Panc1 (cell line): ENCODE measurements at places on chromosomes 2 and 18.
A peak's percentile ranks its signal among the peaks of the same experiment; 100 is the strongest.

GRCh38 chr18:31493941-31494340, 4.0 kb upstream of the DSG2 start:
- DNase-seq: no peak

DNA sequence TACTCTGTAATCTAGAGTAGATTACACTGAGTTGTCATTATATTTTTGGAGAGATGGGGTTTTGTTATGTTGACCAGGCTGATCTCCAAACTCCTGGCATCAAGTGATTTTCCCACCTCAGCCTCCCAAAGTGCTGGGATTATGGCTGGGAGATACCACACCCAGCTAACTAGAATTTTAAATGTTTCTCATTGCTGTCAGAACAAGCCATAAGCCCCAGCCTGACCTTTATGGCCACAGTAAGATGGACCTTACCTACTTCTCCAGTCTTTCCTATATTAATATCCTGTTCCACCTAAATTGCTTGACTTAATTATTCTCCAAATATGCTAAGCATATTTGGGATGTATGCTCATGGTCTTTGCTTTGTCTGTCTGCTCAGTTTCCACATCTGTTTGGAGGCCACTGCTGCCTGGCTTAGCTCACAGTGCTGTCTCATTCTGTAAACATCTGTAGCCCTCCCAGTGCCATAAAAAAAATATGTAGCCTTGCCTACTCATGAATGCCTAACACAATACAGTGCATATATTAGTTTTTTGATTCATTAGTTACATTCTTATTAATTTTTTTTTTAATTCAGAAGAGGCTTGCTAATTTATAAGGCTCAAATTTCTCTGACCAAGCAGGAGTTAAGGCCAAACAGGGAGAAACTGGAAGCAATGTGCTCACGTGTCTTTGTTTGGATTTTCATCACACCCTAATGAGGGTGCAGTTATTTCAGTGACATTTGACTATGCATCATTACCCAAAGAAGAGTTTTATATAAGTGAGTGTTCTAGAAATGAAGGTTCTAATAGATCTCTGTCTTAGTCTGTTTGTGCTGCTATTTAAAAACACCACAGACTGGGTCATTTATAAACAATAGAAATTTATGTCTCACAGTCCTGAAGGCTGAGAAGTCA, 45.3 kb upstream of the PSME4 start:
- peak; percentile 64 for DNase-seq

DNA sequence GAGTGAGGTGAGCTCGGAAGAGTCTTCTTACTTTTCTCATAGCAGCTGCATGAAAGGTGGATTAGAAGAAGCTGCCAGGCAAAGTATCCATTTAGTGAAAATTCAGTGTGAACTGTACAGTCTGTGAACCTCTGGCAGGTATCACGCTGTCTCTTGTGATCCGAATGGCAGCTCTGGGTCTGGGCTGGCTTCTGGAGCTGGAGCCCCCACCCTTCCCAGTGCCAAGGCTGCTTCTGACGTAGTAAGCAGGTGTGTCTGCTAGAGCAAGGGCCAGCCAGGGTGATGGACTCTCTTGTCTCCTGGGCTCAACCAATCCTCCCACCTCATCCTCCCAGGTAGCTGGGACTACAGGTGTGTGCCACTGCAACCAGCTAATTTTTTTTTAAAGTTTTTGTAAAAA, 14.0 kb upstream of the NTSR2 start:
- DNase-seq: no peak

DNA sequence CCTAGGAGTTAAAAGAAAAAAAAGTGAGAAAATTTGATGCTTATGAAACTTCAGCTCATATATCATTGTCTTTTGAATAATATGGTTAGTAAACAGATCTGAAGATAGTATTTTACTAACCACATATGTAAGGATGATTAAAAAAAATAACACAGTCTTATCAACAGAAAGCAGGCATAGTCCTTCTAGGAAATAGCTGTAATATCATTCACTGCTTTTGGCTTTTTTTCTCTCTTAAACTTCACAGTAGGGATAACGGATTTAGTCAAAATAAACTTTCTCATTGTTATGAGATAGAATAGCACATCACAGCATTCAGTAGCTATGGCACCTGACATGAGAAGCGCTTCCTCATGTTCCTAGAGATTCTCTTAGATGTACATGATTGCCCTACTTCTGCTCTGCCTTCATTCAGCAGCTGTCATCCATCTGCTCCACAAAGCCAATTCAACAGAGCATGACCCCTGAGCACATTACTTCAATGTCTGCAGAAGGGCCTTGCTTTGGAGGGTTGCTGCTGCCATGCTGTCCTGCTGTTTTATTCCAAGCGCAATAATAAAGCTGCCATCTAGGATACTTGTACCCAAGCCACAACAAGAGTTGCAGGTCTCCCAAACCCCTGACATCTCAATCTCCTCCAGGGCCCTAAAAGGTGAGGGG, 67.0 kb downstream of the TTC21B start:
- DNase-seq: no peak

DNA sequence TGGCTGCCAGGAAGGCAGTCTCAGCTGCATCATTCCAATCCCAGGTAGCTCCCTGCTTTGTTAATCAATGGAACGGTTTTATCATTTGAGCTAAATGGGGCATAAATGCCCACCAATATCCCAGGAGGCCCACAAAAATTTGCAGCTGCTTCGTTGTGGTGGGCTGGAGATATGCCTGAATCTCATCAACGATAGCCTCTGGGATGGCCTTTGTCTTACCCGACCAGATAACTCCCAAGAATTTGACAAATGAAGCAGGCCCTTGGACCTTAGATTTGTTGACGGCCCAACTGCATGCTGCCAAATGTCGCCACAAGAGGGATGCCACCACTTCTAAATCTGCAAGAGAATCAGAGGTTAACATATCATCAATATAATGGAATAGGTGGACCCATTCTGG, 236.4 kb downstream of the MBD5 start:
- DNase-seq: no peak

GRCh38 chr2:172102391-172103359, at the start of gene DLX2:
TSS of gene DLX2 (minus strand) at chr2:172102900. CDS start at chr2:172102538, 362 bp downstream.
- no peak for DNase-seq

DNA sequence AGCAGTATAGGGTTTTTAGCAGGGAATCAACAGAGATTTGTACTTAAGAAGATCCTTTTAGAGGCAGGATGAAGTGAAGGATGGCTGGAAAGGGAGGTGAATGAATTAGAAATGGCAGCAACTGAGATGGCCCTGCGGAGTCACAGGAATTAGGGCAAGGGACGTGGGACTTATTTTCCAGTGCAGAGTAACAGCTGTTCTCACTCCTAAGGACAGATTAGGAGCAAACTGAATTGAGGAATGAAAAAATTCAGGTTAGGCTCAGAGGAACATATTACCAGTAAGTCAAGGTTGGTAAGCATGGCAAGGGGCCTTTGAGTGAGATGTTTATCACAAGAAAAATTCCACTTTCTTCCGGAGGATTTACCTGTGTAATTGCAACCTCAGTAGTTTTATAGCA, 34.4 kb downstream of the COL4A3 start:
- DNase-seq: no peak

GRCh38 chr2:53103679-53104078, 663.9 kb upstream of the CHAC2 start:
- no peak for DNase-seq

GRCh38 chr2:217069263-217070042, 209.6 kb upstream of the TNP1 start:
- no peak for DNase-seq

- DNase-seq: peak; percentile 56
Measured at GRCh38 chr2:70946832-70947442, 11.2 kb downstream of the ATP6V1B1 start.

DNA sequence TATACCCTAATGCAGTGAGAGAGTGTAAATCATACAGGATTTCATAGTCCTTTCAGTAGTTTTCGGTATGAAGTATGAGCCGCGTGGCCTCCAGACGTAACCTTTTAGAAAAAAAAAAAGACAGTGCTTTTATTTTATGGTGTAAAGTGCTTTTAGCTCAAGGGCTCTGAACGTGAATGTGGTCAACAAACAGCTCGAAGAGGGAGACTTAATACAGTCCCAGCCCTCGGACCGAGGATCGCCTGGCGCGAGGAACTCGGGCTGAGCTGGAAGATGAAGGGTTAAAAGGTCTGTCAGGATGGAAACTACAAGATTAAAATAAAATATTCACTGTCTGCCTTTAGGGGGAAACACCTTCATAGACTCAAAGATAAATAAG, 4.0 kb upstream of the BCL11A start:
- DNase-seq: no peak

GRCh38 chr2:195251214-195251613, 405.8 kb upstream of the SLC39A10 start:
- DNase-seq: no peak

GRCh38 chr18:46261799-46262198, 157.6 kb downstream of the HAUS1 start:
- DNase-seq: no peak

DNA sequence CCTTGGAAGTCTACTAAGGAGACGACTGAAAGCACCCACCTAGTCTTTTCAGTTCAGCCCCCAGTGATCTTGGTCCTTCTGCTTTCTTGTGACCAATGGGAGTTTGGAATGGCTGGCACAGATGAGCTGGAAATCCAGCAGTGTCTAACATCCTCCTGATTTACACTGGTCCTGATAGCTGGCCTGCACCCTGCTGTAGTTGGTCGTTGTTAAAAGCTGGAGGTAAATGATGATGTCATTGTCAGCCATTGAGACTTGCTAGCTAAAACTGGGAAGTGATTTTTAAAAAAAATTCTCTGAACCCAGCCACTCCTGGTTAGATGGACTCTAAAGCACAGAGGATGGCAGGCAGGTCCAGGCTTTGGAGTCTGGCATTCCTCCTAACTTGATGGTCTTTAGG, 19.3 kb downstream of the CCT7 start:
- no peak for DNase-seq

GRCh38 chr2:39871291-39871761, 92.3 kb upstream of the THUMPD2 start:
- no peak for DNase-seq

DNA sequence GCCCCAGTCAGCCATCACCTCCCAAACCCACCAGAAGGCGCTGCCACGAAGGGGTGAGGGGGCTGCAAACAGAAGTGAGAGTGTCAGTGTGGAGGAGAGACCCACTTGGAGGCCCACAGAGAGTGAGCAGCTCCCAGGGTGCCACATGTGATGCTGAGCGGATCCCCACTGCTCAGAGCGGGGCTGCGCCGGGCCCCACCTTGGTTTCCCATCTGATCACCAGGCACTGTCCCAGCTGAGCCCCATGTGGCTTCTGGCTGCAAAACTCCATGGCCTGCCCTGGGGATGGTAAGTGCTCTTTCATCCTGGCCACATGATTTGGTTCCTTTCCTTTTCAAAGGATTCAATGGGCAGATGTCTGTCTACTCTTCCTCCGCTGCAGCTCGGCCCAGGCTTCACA, 23.8 kb downstream of the SNORC start:
- DNase-seq: no peak

GRCh38 chr2:68466778-68467076, 367 bp downstream of the FBXO48 start:
- DNase-seq: no peak

GRCh38 chr2:195105581-195105980, 551.4 kb upstream of the SLC39A10 start:
- DNase-seq: no peak

- no peak for DNase-seq
Measured at GRCh38 chr2:124159166-124159565, 134.1 kb downstream of the CNTNAP5 start.

- DNase-seq: no peak
Measured at GRCh38 chr2:112137516-112138158, 548 bp upstream of the FBLN7 start.

- no peak for DNase-seq
Measured at GRCh38 chr2:171319164-171319810, 114.5 kb downstream of the METTL8 start.

DNA sequence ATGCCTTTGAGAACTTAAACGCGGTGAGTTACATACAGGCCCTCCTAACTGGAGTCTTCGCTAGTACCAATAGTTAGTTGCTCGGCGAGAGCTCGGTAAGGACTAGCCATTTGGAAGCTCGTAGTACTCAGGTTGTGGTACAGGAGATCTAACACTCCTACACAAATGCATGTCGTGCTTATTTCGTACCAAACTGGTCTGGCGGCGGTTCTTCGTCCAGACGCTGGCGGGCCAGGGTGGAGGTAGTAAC, 346 bp upstream of the VRK2 start:
- no peak for DNase-seq

DNA sequence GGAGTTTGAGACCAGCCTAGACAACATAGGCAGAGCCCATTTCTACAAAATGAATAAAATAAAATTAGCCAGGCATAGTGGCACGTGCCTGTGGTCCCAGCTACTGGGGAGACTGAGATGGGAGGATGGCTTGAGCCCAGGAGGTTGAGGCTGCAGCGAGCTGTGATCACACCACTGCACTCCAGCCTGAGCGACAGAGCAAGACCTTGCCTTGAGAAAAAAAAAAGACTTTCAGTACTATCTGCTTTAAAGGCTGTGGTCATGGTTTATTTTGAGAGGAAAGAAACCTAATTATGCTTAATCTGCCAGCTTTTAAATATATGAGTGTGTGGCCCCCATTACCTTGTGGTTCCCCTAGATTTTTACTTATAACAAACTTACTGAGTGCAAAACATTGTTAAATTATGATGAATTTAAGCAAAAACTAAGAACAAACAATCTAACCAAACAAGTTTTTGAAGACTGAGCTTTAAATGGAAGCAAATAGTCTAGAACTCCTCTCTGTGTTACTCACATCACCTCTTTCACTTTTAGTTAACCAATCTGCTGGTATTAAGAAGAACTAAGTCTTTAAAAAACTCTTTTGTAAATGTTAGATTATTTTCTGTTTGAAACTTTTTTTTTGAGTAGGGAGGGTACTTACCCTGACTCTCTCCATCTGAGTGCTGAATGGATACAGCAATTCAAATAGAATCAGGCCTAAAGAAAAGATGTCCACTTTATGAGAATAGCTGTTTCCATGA, 65.4 kb downstream of the EIF2AK3 start:
- no peak for DNase-seq

DNA sequence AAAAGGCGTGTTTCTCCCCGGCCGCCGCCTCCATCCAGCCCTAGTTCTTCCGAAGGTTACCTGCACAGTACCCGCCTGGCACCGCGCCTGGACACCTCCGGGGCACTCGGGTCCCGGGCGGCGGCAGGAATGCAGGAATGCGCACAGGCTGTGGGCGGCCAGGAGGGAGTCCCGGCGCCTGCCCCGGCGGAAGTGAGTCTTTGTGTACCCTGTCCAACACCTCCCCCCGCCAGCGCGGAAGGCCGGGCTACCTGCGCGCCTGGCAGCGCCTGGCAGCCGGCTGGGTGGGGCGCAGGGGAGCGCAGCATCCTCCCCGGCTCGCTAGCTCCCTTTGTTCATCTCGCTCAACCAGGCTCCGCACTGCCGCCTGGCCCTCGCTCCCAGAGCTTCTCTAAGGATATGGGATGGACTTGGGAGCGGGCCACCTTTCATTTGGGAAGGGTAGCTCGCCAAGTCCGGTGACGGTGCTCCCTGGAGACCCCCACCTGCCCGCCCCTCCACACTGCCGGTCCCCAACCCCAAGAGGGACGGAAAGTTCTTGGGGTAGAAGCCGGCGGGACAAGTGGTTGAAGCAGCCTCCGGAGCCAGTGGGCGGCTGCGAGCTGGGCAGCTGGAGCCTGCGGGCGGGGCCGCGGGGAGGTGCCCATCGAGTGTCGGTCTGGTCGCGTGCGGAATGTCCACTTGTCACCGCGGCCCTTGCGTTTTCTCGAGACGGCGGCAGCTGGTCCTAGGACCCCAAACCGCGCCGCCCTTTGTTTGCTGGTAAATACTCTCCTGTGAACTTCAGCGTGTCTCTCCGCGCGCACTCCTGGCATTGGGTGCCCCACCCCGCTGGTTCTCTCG, 1.2 kb upstream of the ST6GAL2 start:
- DNase-seq: no peak
